ENCODE measurements at places on chromosomes 11 and 22. TPM values are rescaled to one million over a fixed set of nuclear protein-coding genes. Genes with fewer than 3 reads are reported as not detected.

Gene TRIM44
- total RNA-seq, result 65.1 TPM

Gene TIGD3
- 3.0 TPM for total RNA-seq

Gene H19
- 17,961 TPM for total RNA-seq

Gene NRGN
- total RNA-seq, result 4.9 TPM

DNA sequence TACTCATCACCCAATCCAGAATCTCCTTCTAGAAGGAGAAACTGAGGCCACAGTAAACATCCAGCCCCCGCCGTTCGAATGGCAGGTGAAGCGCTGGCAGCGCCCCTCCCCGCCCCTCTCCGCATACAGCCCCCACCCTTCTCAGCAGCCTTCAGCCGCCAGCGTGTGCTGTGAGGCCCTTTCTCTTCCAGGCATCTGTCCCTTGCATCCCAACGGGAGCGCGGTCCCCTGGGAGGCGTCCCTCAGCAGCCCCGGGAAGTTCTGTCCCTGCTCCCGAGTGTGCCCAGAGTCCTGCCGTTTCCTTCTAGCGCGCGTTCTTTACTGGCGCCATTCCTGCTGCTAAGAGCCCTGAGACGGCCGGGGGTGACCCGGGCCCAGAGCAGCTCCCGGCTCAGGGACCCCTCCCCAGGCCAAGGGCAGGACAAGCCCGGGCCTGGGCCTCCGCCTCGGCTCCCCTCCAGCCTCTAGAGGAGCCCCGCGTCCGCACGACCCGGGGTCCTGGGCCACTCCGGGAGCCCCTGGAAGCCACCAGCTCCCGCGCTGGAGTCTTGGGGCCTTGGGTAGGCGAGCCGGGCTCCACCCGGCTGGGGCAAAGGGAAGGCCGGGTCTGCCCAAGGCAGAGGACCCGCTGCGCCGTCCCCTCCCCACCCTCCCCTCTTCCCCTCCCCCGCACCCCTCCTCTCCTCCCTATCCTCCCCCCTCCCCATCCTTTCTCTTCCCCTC lies 450.4 kb downstream of the OPCML start:
- peaks cover 79% of the 10 kb centered on the region for H3K27me3 ChIP-seq
- H3K36me3 ChIP-seq, result no peaks in the 10 kb centered on the region
- H3K27ac ChIP-seq, result no peak overlapping the region
- DNase-seq, result no peak
- no peak overlapping the region for H3K4me3 ChIP-seq

- peaks cover 6% of the 10 kb centered on the region for H3K36me3 ChIP-seq
- DNase-seq, result no peak
- peaks cover 17% of the 10 kb centered on the region for H3K27me3 ChIP-seq
- no peak overlapping the region for H3K27ac ChIP-seq
- no peak overlapping the region for H3K4me3 ChIP-seq
- no peaks in the 10 kb centered on the region for H3K4me1 ChIP-seq
Observed at GRCh38 chr11:623999-624704, 603 bp downstream of the CDHR5 start.

GRCh38 chr11:127452533-127452932 lies 452.0 kb upstream of the KIRREL3 start:
- no peak overlapping the region for H3K27ac ChIP-seq
- H3K36me3 ChIP-seq, result no peaks in the 10 kb centered on the region
- peaks cover 14% of the 10 kb centered on the region for H3K4me1 ChIP-seq
- H3K4me3 ChIP-seq, result no peak overlapping the region

DNA sequence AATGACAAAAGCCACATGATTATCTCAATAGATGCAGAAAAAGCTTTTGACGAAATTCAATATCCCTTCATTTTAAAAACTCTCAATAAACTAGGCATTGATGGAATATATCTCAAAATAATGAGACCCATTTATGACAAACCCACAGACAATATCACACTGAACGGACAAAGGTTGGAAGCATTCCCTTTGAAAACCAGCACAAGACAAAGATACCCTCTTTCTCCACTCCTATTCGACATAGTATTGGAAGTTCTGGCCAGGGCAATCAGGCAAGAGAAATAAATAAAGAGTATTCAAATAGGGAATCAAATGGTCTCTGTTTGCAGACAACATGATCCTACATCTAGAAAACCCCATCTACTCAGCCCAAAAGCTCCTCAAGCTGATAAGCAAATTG lies 52.0 kb downstream of the CASP12 start:
- H3K4me1 ChIP-seq, result no peaks in the 10 kb centered on the region
- H3K4me3 ChIP-seq, result no peak overlapping the region
- H3K36me3 ChIP-seq, result no peaks in the 10 kb centered on the region
- H3K27me3 ChIP-seq, result no peaks in the 10 kb centered on the region
- no peak overlapping the region for H3K27ac ChIP-seq

- H3K4me1 ChIP-seq, result peaks cover 5% of the 10 kb centered on the region
- H3K27me3 ChIP-seq, result peaks cover 28% of the 10 kb centered on the region
Observed at GRCh38 chr22:32079130-32080089, 36.3 kb downstream of the SLC5A1 start.

GRCh38 chr11:19980388-19980787 lies 179.9 kb downstream of the DBX1 start:
- H3K36me3 ChIP-seq, result no peaks in the 10 kb centered on the region
- H3K27ac ChIP-seq, result no peak overlapping the region
- H3K27me3 ChIP-seq, result no peaks in the 10 kb centered on the region
- no peak for DNase-seq
- peaks cover 34% of the 10 kb centered on the region for H3K4me1 ChIP-seq

Measured in progenitor cell of endocrine pancreas (in vitro differentiated cells).